Activated CD8-positive, alpha-beta T cell treated with anti-CD3 and anti-CD28 coated beads for 36 hours (primary cell): ENCODE measurements at places on chromosomes 6 and 20. TPM values are rescaled to one million over a fixed set of nuclear protein-coding genes. Genes with fewer than 3 reads are reported as not detected.

DNA sequence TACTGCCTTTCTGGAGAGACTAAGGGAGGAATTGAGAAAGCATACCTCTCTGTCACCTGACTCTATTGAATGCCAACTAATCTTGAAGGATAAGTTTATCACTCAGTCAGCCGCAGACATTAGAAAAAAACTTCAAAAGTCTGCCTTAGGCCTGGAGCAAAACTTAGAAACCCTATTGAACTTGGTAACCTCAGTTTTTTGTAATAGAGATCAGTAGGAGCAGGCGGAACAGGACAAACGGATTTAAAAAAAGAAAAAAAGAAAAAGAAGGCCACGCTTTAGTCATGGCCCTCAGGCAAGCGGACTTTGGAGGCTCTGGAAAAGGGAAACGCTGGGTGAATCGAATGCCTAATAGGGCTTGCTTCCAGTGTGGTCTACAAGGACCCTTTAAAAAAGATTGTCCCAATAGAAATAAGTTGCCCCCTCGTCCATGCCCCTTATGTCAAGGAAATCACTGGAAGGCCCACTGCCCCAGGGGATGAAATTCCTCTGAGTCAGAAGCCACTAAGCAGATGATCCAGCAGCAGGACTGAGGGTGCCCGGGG, 43.1 kb upstream of the RNF182 start:
- no peaks in the 10 kb centered on the region for H3K36me3 ChIP-seq
- H3K4me3 ChIP-seq, result no peak overlapping the region
- no peaks in the 10 kb centered on the region for H3K4me1 ChIP-seq
- H3K27me3 ChIP-seq, result peaks cover 2% of the 10 kb centered on the region

- peak overlapping the region; percentile 39 for H3K27ac ChIP-seq
- H3K27me3 ChIP-seq, result no peaks in the 10 kb centered on the region
- no peak overlapping the region for H3K4me3 ChIP-seq
- H3K36me3 ChIP-seq, result peaks cover 27% of the 10 kb centered on the region
- peaks cover 8% of the 10 kb centered on the region for H3K4me1 ChIP-seq
- DNase-seq, result no peak
These were observed 100.5 kb downstream of the LMBRD1 start for GRCh38 chr6:69696273-69696672.

C20orf141 gene
- not detected for total RNA-seq

- no peaks in the 10 kb centered on the region for H3K36me3 ChIP-seq
- peaks cover 16% of the 10 kb centered on the region for H3K27me3 ChIP-seq
- H3K4me3 ChIP-seq, result no peak overlapping the region
- no peak for DNase-seq
- no peak overlapping the region for H3K27ac ChIP-seq
These were observed 44.7 kb downstream of the OR2B6 start for GRCh38 chr6:28001751-28002150.

DNA sequence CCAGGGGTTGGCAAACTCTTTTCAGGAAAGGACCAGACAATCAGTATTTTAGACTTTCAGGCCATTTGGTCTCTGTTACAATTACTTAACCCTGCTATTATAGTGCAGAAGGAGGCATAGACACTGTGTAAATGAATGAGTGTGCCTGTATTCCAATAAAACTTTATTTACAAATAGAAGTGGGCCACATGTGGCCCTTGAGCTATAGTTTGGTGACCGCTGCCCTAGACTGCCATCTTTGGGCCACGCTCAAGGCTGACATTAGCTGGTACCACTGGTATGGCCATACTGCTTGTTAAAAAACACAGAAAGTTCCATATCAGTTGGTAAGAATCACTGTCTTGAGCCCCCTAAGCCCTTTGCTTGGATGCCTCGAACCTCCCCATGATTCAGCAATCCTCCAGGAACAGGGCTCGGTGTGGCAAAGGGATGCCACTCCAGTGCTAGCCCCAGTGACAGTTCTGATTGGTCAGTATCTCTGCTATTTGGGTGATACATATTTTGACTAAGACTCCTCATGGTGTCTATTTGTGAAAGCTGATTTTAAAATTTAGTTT, 23.3 kb upstream of the SNRNP48 start:
- H3K27ac ChIP-seq, result no peak overlapping the region
- H3K27me3 ChIP-seq, result peaks cover 23% of the 10 kb centered on the region
- no peak overlapping the region for H3K4me3 ChIP-seq
- no peaks in the 10 kb centered on the region for H3K4me1 ChIP-seq

GRCh38 chr20:54151075-54151439, 22.7 kb downstream of the CYP24A1 start:
- H3K4me3 ChIP-seq, result no peak overlapping the region
- no peak overlapping the region for H3K27ac ChIP-seq
- H3K36me3 ChIP-seq, result no peaks in the 10 kb centered on the region

LPA gene
- total RNA-seq, result not detected

GRCh38 chr20:3165473-3166337, 6.0 kb upstream of the FASTKD5 start:
- H3K36me3 ChIP-seq, result no peaks in the 10 kb centered on the region
- H3K27me3 ChIP-seq, result peaks cover 14% of the 10 kb centered on the region
- peaks cover 8% of the 10 kb centered on the region for H3K4me1 ChIP-seq

C4A gene
- 2.8 TPM for total RNA-seq

TTPAL gene
- 19.5 TPM for total RNA-seq
